ENCODE measurements at places on chromosomes 11 and 22.

DNA sequence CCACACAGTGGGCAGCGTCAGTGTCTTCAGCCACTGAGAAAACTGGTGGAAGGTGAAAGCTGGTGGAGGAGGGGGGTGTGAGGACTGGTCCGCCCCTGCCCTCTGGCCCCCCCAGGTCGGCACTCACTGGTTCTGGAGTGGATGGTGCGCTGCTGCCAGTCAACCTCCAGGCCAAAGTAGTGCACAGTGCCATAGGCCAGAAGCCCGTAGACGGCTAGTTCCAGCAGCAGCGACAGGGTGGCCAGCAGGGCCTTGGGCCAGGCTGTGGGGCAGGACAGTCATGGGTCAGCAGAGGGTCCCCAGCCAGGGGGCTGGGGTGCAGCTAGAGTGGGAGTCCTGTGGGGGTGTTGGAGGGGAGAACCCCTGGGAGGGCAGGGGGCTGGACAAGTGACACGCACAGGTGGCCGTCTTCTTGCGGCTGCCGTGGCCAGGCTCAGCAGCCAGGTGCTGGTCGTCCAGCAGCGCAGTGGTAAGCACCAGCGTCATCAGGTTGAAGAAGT is 2.2 kb downstream of the LMF2 start:
- DNase-seq = no peak

- DNase-seq = no peak
These were observed 61.4 kb upstream of the ASPHD2 start for GRCh38 chr22:26367402-26368245.

DNA sequence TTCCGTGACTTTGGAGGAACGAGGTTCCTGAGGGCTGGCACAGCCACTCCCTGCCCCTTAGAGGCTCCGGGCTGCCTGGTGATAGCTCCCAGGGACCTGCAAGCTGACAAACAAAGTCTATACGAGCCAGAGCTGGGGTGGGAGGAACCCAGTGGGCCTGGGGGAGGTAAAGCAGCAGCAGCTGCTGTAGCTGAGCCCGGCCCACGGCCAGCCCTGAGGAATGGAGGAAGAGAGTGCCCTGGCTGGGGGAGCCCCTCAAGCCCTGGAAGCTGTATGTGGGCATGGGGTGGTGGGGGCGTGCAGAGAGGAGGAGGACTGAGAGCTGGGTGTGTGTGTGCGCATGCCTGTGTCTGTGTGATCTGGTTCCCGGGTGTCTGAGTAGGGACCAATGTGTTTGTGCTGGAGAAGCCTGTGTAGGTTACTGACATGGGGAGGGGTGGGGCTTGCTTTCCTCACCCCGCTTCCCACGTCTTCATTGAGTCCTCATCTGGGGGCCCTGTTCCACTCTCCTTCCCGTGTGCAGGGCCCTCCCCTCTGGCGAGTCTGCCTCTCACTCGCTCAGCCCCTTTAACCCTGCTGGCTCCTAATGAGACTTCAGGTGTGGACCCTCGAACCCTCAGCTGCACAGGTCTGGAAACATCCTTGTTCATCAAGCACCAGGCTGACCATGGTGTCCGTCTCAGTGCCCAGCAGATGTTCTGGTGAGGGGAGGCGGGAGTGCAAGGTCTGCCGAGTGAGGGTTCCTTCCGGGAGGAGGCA is 10.8 kb downstream of the ST3GAL4 start:
- no peak for DNase-seq

GRCh38 chr11:72575533-72576242 is 98.5 kb downstream of the PDE2A start:
- DNase-seq = no peak

DNA sequence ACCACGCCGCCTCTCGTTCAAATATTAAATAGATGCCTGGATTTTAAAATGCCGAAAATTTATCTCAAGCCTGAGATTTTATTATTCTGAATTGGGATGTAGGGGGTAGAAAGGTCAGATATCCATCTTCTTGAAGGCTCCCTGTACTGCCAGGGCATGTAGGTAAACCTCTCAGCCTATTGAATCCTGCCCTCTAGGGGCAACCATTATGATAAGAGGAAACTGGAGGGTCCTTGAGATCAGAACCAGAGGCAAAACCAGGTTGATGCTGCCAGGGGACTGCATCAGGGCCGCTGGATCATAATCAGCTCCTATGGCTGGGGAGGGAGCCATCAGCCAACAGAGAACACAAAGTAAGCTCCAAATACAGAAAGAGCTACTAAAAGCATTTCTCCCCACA is 92.4 kb downstream of the KCNC1 start:
- no peak for DNase-seq

GRCh38 chr22:19868773-19869471 is 14.2 kb upstream of the GNB1L start:
- DNase-seq = no peak

- no peak for DNase-seq
These were observed 147.1 kb downstream of the WT1 start for GRCh38 chr11:32288276-32288675.

- DNase-seq = no peak
These were observed 486 bp downstream of the CLMP start for GRCh38 chr11:123194337-123195187.

DNA sequence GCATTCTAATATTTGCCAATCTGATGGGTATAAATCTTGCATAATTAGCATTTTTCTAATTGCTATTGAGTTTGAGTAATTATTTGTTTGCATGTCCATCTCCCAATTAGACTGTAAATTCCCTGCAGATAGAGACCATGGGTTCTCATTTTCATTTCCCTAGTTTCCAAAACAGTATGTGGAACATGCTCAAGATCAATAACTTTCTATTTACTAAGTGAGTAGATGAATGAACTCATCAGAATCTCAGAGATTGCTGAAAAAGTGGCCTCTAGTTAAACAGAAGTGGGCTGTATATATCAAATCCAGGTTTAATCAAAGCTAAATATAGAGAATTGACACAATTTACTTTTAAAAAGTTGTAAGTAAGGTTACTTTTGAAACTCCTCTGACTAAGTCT is 138.0 kb upstream of the PGR start:
- no peak for DNase-seq

GRCh38 chr11:12706545-12707499 is 32.6 kb downstream of the TEAD1 start:
- no peak for DNase-seq

DNA sequence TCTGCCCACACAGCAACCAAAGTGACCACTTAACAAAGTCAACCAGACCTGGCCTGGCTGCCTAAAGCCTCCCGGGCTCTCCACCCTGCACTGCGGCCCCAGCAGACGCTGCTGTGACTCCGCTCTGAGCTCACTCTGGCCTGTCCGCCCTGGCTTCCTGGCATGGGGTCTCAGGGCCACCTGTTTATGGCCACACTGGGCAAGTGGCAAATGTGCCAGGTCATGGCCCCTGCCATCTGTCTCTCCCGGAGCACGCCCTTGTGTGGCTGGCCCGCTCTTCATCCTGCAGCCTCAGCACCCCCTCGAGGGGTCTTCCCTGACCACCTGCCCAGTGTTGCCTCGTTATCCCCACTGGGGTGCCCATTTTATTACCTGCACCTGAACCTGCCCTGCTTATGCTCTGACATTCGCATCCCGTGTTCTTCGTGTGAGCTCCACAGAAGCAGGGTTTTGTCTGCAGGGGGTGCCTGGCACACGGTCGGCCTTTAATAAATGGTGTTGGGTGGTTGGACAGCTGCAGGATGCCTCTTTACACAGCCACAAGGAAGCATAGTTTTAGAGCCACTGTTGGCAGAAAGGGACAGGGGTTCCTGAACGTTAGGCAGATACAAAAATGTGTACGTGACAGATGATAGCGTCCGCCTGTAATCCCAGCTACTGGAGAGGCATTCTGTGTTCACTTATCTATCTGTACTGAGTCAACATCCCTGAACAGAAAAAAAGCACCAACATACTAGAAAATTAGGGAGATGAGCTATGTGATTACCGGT is 785.6 kb downstream of the TBC1D22A start:
- no peak for DNase-seq

- no peak for DNase-seq
These were observed 209.8 kb upstream of the NARS2 start for GRCh38 chr11:78784321-78785061.

DNA sequence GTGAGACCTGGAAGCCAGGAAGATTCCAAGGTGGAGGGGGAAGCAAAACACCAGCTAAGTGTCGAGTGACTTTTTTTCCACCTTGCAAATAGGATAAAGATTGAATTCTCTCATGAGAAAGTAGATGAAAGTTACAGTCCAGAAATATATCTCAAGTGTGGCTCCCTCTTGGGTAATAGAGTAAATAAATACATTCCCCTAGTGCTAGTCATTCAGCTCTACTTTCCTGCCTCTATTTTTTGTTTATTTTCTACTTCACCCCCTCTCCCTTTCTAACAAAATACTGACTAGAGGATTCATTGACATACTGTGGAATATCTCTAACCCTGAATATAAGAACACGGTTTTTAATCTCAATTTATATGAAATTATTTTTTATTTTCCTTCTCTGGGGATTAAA is 19.2 kb upstream of the OOSP4B start:
- DNase-seq = no peak

- DNase-seq = no peak
These were observed 3.3 kb downstream of the OR52L1 start for GRCh38 chr11:5983443-5983842.

GRCh38 chr22:24989541-24989951 is 37.0 kb downstream of the KIAA1671 start:
- no peak for DNase-seq

- no peak for DNase-seq
These were observed 791.0 kb downstream of the TBC1D22A start for GRCh38 chr22:47553436-47553835.

DNA sequence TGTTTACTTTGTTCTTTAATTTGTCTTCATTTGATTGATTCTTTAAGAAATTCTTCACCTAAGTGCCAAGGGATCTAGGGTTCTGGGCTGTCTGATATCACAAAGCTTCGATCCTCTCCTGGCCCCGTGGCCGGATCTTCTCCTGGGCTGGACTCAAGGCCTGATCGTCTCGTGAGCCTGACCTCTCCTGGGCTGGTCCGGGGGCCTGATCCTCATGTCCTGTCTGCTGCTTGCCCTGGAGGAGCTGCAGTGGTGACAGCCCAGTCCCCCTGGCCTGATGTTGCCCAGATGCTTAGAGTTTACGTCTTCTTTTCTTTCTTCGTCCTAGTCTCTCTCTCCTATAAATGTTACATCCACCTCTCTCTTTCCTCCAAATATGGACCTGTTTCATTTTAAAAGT is 3.3 kb downstream of the NADSYN1 start:
- DNase-seq = no peak

All from HTR-8/SVneo (cell line).